IPS DF 6.9 (cell line): ENCODE measurements at places on chromosomes 5 and 9.

DNA sequence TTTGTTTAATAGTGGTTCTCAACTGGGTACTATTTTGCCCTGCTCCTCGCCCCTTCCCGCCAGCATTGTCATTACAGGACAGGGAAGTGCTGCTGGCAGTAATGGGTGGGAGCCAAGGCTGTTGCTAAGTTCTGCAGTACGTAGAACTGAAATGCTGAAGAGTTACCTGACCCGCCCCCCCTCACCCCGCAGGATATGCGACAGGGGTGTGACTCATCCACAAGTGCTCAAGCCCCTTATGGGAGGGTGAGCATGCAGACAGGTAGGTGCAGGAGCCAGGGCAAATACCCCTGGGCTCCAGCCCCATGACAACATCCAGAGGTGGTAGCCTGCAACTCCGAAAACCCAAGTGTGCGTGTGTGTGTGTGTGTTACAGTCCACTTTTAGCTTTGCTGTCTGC is 35.7 kb downstream of the LRRC70 start:
- H3K4me1 ChIP-seq, result no peaks in the 10 kb centered on the region
- DNase-seq, result no peak
- no peaks in the 10 kb centered on the region for H3K36me3 ChIP-seq

DNA sequence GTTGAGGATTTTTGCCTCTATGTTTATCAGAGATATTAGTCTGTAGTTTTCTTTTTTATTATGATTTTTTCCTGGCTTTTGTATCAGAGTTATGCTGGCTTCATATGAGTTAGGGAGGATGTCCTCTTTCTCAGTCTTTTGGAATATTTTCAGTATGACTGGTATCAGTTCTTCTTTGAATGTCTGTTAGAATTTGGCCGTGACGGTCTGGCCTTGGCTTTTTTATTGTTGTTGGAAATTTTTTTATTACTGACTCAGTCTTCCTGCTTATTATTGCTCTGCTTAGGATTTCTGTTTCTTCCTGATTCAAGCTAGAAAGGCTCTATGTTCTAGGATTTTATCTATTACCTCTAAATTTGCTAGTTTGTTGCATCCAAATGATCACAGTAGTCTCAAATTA is 421.9 kb downstream of the CDH10 start:
- H3K36me3 ChIP-seq, result no peaks in the 10 kb centered on the region
- no peaks in the 10 kb centered on the region for H3K27me3 ChIP-seq
- H3K27ac ChIP-seq, result no peak overlapping the region
- no peak for DNase-seq
- no peak overlapping the region for H3K4me3 ChIP-seq

DNA sequence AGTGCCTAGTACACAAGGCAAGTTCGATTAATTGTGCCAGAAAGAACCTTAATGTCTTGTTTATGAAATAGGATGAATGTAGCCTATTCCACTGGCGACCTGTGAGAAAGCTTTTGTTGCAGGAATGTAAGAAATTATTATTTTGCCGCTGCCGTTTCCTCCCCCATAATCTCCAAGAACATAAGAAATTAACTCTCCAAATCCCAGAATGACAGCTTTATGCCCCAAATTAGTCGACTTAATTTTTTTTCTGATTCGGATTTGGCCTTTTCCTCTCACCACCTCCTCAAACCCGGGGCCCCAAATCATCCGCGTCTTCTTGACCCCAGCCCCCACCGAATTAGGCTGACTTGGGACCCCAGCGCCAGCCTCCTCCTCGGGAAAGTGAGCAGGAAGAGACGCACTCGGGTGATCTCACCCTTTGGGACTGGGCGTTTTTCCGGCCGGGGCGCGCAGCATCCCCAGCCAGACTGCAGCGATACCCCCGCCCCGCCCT is 682 bp upstream of the SPTAN1 start:
- H3K27me3 ChIP-seq, result no peaks in the 10 kb centered on the region
- H3K27ac ChIP-seq, result no peak overlapping the region
- H3K4me1 ChIP-seq, result peaks cover 9% of the 10 kb centered on the region
- H3K4me3 ChIP-seq, result peak overlapping the region; percentile 60; the same call in 1 of the 2 replicates

- no peak overlapping the region for H3K4me3 ChIP-seq
- no peaks in the 10 kb centered on the region for H3K27me3 ChIP-seq
- no peaks in the 10 kb centered on the region for H3K36me3 ChIP-seq
- 0 out of 2 replicates have a peak, but pooled peaks cover 2% of the 10 kb centered on the region for H3K4me1 ChIP-seq
Measured at GRCh38 chr5:175629261-175629660, 28.6 kb upstream of the HRH2 start.

DNA sequence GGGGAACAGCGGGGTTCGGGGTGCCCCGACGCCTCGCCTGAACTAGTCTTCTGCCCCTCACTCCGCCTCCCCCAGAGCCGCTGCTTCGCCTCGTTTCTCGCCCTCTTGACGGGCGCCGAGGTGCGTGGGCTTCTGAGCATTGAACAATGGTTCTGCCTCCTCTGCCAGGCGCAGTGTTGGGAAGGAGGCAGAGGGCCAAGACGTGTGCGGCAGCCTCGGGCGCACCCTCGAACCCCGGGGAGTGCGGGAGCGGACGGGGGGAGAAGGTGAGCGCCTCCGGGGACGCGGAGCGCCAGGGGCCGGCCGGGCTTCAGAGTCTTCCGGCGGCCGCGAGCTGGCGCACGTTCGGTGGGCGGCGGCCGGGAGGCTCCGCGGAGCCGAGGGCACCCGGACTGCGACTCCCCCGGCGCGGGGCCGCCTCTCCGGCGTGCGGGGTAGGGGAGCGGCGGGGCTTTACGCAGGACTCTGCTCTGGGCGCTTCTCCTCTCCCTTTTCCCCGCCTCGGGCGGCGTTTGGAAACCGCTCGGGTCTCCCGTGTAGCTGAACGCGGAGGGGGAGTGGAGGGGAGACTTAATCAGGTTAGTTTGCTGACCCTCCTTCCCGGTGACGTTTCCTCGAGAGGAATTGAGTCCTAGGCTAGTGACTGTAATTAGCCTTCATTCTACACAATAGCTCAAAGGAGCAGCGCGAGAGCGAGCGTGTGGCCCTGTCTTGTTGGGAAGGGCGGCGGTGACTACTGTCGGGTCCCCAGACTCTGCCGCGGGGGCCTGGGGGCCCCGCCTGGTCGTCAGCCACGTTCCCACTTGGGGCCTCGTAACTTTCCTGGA is 1.1 kb downstream of the VLDLR start:
- H3K36me3 ChIP-seq, result no peaks in the 10 kb centered on the region
- H3K4me3 ChIP-seq, result peak overlapping the region; percentile 80
- no peak overlapping the region for H3K27ac ChIP-seq
- peaks cover 5% of the 10 kb centered on the region; the same call in 1 of the 2 replicates for H3K4me1 ChIP-seq

- no peaks in the 10 kb centered on the region for H3K36me3 ChIP-seq
- H3K27me3 ChIP-seq, result no peaks in the 10 kb centered on the region
- no peak for DNase-seq
- no peaks in the 10 kb centered on the region for H3K4me1 ChIP-seq
Measured at GRCh38 chr5:139574641-139575312, 13.6 kb downstream of the UBE2D2 start.

GRCh38 chr5:176676361-176676824 is 29.1 kb downstream of the TSPAN17 start:
- peaks cover 4% of the 10 kb centered on the region; the same call in 1 of the 2 replicates for H3K27me3 ChIP-seq
- H3K36me3 ChIP-seq, result no peaks in the 10 kb centered on the region
- H3K27ac ChIP-seq, result no peak overlapping the region
- DNase-seq, result no peak

- peaks cover 4% of the 10 kb centered on the region for H3K4me1 ChIP-seq
- DNase-seq, result no peak
- no peak overlapping the region for H3K27ac ChIP-seq
- no peaks in the 10 kb centered on the region for H3K36me3 ChIP-seq
Measured at GRCh38 chr9:70935856-70936255, 185.6 kb downstream of the TRPM3 start.

DNA sequence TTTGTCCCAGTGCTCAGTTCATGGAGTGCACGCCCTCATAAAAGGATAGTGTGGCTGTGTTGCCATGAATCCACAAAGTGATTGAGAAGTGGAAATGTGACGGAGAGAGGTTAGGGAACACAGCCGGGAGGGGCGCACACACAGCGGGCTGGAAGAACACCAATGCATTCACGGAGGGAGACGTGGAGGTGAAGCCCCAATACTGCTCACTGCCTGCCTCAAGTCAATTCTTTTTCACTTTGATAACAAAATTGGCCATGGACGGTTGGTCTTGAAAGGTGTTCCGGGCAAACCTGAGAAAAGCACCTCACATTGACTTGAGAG is 424.1 kb downstream of the MED10 start:
- no peak for DNase-seq
- no peaks in the 10 kb centered on the region for H3K36me3 ChIP-seq
- H3K4me3 ChIP-seq, result no peak overlapping the region
- no peak overlapping the region for H3K27ac ChIP-seq
- H3K4me1 ChIP-seq, result no peaks in the 10 kb centered on the region
